A673 (cell line): ENCODE measurements at places on chromosomes 11 and 22.

- H3K27me3 ChIP-seq, result peaks cover 78% of the 10 kb centered on the region
- no peak for DNase-seq
- no peak overlapping the region for H3K4me3 ChIP-seq
Measured at GRCh38 chr11:8330404-8330803, 66.7 kb upstream of the LMO1 start.

GRCh38 chr11:111124724-111125123 is 120.8 kb upstream of the POU2AF2 start:
- no peaks in the 10 kb centered on the region for H3K4me1 ChIP-seq
- no peak overlapping the region for H3K4me3 ChIP-seq
- no peaks in the 10 kb centered on the region for H3K36me3 ChIP-seq
- no peak overlapping the region for H3K27ac ChIP-seq

DNA sequence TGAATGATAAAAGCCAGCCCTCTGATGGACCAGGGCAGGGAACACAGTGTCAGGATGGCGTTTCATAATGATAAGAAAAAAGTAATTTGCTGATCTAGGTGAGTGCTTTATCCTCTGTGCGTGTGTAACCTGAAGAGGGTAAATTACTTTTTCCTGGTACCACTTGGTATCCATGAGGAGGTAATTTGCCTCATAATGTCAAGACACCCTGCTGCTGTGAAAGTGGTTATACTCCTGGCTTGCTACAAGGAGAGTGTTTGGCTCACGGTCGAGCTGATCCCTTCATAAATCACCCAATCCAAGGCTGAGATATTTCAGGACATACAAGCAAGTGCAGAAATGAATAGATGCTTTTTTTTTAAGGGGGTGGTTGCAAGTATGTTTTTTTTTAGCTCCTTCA is 207.2 kb upstream of the PGR start:
- no peaks in the 10 kb centered on the region for H3K4me1 ChIP-seq
- H3K27ac ChIP-seq, result no peak overlapping the region
- no peaks in the 10 kb centered on the region for H3K27me3 ChIP-seq
- no peak overlapping the region for H3K4me3 ChIP-seq

DNA sequence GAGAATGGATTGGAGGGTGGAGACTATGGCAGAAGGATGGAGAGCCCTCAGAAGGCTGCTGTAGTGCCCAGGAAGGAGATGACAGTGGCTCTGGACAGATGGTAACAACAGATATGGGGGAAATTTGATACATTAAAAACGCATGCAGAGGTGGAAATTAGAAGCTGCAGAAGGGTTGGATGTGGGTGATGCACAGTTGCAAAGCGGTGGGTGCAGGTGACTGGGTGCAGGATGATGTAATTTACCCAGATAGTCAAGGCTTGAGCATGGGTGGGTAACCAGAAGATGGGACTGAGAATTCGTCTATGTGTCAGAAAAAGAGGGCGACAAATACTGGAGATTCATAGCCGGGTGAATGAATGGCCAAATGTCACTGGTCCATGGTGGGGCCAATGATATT is 570.3 kb downstream of the MN1 start:
- no peaks in the 10 kb centered on the region for H3K4me1 ChIP-seq
- DNase-seq, result no peak
- no peak overlapping the region for H3K27ac ChIP-seq
- H3K27me3 ChIP-seq, result no peaks in the 10 kb centered on the region
- H3K36me3 ChIP-seq, result no peaks in the 10 kb centered on the region

- H3K4me3 ChIP-seq, result no peak overlapping the region
- H3K36me3 ChIP-seq, result no peaks in the 10 kb centered on the region
- no peak for DNase-seq
- H3K27me3 ChIP-seq, result no peaks in the 10 kb centered on the region
- peaks cover 14% of the 10 kb centered on the region for H3K4me1 ChIP-seq
- no peak overlapping the region for H3K27ac ChIP-seq
Measured at GRCh38 chr11:33877038-33877437, 14.8 kb downstream of the LMO2 start.

DNA sequence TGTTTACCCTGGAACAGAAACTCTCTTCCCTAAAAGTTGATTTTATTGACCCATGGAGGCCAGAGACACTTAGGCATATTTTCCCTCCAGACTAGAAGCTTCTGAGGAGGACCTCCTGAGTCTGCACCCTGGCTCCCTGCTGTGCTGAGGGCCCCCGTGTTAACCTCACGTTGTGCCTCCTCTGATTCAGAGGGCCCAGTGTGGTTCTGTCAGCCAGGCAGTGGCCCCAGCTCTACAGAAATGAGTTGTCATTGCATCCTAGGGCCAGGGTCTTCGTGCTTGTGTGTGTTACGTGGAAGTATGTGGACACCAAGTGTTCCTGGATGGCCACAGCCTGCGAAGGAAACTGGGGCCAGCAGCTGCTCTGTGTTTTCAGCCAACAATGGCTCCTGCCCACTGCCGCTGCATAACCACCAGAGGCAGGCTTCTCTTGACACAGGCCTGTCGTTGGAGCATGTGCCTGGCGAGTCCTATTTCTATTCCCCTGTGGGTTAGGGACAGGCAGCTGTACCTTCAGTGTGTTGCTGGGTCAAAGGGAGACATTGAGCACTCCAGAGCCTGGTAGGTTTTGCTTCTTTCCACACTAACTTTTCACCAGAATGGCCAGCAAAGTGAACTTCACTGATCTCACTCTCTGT is 44.5 kb downstream of the MED15 start:
- peak overlapping the region; percentile 69 for H3K27ac ChIP-seq
- DNase-seq, result peak; percentile 44
- H3K27me3 ChIP-seq, result no peaks in the 10 kb centered on the region
- peaks cover 30% of the 10 kb centered on the region for H3K4me1 ChIP-seq
- no peak overlapping the region for H3K4me3 ChIP-seq

DNA sequence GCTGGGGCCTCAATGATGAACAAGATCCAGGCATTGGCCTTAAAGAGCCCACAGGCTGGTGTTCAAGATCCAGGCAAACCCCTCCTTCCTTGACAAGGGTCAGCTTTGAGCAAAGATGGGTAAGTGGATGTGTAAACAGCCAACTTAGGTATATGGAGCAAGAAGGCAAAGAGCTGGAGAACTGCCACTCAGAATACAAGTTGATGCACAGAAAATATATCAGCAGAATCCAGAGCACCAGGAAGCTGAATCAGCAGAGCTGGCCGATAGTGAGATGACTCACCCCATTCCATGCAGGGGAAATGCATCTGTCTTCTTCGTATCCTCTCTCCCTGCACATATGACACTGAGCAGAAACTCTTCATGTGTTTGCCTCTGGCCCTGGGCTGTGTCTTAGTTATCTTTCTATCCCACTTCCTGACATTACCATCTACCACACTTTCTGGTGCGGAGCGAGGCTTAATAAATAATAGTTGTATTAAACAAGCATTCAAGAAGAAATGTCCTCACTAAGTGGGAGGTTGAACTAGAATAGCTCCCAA is 57.8 kb downstream of the ENDOD1 start:
- H3K27me3 ChIP-seq, result no peaks in the 10 kb centered on the region
- H3K36me3 ChIP-seq, result no peaks in the 10 kb centered on the region
- DNase-seq, result peak; percentile 81
- no peak overlapping the region for H3K27ac ChIP-seq
- H3K4me3 ChIP-seq, result no peak overlapping the region

- H3K4me3 ChIP-seq, result no peak overlapping the region
- H3K4me1 ChIP-seq, result no peaks in the 10 kb centered on the region
- DNase-seq, result peak; percentile 76
- no peak overlapping the region for H3K27ac ChIP-seq
- peaks cover 23% of the 10 kb centered on the region for H3K27me3 ChIP-seq
Measured at GRCh38 chr22:36757668-36758211, 18.2 kb downstream of the IFT27 start.

DNA sequence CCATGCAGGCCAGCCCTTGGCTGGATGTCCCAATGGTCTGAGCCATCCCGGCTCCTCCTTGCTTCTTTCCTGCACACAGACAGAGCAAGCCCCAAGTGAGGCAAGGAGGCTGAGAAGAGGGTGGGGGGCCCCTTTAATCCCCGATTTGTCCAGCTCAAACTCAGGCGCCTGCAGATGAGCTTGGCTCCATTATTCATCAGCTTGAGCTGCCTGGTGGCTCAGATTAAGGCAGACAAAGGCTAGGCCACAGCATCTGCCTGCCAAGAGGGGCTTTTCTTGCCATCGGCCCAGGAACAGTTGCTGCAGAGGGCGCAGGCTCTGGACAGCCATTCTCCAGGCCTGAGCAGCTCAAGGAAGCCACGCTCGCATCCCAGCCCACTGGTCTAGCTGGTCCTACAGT is 35.4 kb downstream of the LMO1 start:
- no peaks in the 10 kb centered on the region for H3K27me3 ChIP-seq
- no peak overlapping the region for H3K4me3 ChIP-seq
- no peak for DNase-seq
- H3K36me3 ChIP-seq, result no peaks in the 10 kb centered on the region
- no peak overlapping the region for H3K27ac ChIP-seq

DNA sequence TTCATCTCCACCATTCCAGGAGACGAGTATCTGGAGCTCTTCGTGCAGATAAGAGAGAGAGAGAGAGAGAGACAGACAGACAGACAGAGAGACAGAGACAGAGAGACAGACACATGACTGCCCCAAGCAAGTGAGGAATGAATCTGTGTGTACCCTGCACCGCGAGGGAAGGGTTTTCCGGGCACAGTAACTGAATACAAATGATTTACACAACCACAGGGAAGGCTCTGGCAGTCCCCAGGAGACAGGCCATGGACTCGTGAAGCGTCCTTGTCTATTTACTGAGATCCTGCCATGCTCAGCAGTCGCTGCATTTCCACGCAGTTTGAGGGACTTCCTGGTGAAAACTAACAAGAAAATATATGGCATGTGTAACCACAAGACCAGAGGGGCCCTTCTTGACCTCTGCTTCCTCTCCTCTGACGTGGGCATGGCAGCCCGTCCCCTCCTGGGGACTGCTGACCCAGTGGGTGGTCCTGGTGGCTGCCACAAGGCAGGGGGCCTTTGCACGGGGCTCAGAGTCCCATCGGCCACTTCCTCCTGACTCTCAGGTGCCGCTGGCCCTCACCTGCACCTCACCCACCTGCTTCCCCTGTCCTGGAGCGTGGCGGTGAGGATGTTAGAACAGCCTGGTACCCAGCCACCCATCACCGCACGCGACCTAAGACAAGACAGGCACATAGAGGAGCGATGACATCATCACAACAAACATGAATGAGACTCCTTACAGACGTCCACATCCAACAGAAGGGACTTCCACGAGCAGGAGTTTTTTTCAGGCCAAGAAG is 75.9 kb downstream of the PHF21B start:
- H3K36me3 ChIP-seq, result no peaks in the 10 kb centered on the region
- H3K4me1 ChIP-seq, result no peaks in the 10 kb centered on the region
- H3K27me3 ChIP-seq, result no peaks in the 10 kb centered on the region
- no peak for DNase-seq
- no peak overlapping the region for H3K27ac ChIP-seq

GRCh38 chr11:12219757-12220156 is 109.4 kb downstream of the MICAL2 start:
- no peak overlapping the region for H3K4me3 ChIP-seq
- H3K36me3 ChIP-seq, result no peaks in the 10 kb centered on the region
- peak; percentile 4 for DNase-seq
- no peak overlapping the region for H3K27ac ChIP-seq

DNA sequence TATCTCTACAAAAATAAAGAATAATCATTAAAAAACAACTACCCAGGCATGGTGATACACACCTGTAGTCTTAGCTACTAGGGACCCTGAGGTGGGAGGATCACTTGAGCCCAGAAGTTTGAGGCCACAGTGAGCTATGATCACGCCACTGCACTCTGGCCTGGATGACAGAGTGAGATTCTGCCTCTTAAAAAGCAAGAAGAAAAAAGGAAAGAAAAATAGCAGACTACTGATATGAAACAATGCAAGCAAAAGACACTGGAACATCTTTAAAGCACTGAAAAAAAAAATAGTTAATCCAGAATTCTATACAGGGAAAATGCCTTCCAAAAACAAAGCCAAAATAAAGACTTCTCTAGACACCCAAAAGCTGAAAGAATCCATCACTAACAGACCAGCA is 5.9 kb downstream of the VPS37C start:
- no peak overlapping the region for H3K27ac ChIP-seq
- H3K4me3 ChIP-seq, result no peak overlapping the region
- peaks cover 10% of the 10 kb centered on the region for H3K36me3 ChIP-seq
- H3K4me1 ChIP-seq, result no peaks in the 10 kb centered on the region
- H3K27me3 ChIP-seq, result no peaks in the 10 kb centered on the region

DNA sequence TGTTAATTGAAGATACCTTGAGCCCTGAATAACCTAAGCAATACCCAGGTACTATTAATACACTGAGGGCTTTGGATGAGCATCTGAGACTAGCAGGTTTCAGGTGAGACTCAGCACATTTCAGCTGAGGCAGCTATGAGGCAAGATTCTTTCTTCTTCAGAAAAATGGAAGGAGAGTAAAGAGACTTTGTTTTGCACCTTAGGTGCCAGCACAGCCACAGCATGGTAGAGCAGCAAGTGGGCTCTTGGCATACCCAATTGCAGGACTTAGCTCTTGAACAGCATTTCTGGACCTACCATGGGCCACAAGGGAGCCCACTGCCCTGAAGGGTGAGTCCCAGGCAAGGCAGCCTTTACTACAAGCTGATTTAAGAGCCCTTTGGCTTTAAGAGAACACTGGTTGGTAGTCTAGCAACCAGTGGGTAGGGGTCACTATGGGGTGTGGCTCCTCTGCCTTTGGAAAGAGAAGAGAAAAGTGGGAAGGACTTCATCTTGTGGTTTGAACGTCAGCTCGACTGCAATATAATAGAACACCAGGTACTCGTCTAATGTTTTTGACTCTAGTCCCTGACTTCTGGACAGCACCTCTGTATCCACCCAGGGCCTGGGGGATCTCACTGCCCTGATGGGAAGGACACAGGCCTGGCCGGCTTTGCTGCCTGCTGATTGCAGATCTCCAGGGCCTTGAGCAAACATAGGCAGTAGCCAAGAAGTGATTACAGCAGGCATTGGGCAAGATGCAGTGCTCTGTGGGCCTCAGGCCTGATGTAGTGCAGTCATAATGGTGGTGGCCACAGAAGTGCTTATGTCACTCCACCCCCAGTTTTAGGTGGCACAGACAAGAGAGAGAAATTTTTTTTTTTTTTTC is 73.3 kb downstream of the GLYATL1 start:
- peaks cover 7% of the 10 kb centered on the region for H3K27me3 ChIP-seq
- DNase-seq, result no peak
- H3K4me1 ChIP-seq, result no peaks in the 10 kb centered on the region
- no peak overlapping the region for H3K4me3 ChIP-seq

- no peak for DNase-seq
- H3K4me3 ChIP-seq, result no peak overlapping the region
- no peaks in the 10 kb centered on the region for H3K36me3 ChIP-seq
- H3K27ac ChIP-seq, result no peak overlapping the region
- no peaks in the 10 kb centered on the region for H3K4me1 ChIP-seq
Measured at GRCh38 chr11:133081730-133082452, 450.4 kb downstream of the OPCML start.

DNA sequence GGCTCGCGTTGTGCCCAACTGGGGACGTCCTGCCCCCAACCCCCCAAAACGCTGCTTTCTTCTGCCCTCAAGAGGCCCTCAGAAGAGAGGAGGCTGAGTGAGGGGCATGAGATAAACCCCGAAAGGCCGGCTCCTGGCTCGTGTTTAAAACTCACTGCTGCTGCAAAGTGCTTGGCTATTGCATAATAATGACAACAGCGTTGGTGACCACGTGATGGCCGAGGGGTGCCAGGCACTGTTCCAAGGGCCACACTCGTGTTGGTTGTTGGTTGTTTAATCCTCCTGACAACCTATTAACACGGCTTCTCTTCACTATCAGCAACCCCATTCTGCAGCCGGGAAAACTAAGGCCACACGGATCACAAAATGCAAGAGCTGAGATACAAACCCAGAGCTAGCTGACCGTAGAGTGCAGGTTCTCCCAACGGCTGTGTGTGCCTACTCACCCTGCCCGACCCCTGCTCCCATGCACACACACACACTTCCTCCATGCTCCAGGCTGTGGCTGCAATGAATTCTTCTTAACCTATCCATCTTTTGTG is 51.0 kb downstream of the ANO1 start:
- H3K27me3 ChIP-seq, result no peaks in the 10 kb centered on the region
- H3K36me3 ChIP-seq, result no peaks in the 10 kb centered on the region
- H3K4me1 ChIP-seq, result peaks cover 16% of the 10 kb centered on the region
- H3K4me3 ChIP-seq, result no peak overlapping the region
- DNase-seq, result no peak
- H3K27ac ChIP-seq, result peak overlapping the region; percentile 35
